Kidney (tissue), 22 donors: ENCODE measurements at places on chromosomes 3 and 15. TPM values are rescaled to one million over a fixed set of nuclear protein-coding genes. Genes with fewer than 3 reads are reported as not detected.

DNA sequence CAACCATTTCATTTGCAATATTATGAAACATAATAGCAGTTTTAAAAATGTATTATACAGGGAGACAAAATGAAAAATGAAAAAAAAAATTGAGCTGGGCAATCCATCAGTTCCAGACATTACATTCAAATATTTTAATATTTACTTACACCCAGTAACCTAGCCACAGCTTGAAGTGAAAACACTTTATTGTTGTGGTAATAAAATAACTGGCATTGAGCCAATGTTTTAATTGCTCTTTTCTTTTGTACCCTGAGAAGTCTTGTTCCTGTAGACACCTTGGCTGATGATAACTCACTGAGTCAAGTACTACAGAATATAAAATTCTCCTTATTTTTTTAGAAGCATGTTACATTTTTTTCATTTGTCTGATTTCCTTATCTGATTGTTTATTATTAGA is 180.6 kb downstream of the ROBO1 start:
- DNase-seq: peak; percentile 7
- no peak overlapping the region for H3K27ac ChIP-seq
- no peaks in the 10 kb centered on the region for H3K4me1 ChIP-seq
- H3K27me3 ChIP-seq: no peaks in the 10 kb centered on the region

DNA sequence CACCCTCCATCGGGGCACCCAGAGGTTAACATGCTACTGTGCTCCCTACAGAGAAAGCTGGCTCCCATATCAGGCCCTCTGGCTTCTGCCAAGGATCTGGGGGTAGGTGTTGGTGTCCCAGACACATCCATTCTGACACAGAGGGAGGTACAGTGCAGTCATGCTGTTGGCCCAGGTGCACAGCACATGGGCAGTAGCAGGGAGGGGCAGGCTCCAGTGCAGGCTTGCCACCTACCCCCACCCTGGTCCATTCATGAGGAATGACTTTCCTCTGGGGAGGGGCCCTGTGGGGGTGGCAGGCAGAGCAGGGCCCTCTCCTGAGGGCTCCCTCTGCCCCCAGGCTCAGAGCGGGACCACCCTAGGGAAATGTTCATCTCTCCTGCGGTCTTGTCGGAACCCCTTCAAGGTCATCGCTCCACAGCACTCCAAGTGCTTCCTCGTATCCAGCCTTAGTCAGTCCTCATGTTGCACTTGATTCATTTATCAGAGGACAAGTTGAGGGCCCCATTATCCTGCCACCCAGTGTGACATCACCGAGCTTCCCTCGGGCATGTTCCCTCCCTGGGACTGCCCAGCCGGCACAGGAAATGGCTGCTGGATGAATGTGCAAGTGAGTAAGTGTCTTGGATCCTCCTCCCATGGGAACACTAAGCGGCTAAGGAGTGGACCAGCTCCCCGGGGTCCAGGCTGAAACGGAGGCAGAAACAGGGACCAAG is 10.0 kb downstream of the DUSP7 start:
- peak; percentile 90 for DNase-seq
- H3K4me3 ChIP-seq: no peak overlapping the region
- H3K36me3 ChIP-seq: peaks cover 17% of the 10 kb centered on the region
- no peak overlapping the region for H3K27ac ChIP-seq
- H3K27me3 ChIP-seq: no peaks in the 10 kb centered on the region

DNA sequence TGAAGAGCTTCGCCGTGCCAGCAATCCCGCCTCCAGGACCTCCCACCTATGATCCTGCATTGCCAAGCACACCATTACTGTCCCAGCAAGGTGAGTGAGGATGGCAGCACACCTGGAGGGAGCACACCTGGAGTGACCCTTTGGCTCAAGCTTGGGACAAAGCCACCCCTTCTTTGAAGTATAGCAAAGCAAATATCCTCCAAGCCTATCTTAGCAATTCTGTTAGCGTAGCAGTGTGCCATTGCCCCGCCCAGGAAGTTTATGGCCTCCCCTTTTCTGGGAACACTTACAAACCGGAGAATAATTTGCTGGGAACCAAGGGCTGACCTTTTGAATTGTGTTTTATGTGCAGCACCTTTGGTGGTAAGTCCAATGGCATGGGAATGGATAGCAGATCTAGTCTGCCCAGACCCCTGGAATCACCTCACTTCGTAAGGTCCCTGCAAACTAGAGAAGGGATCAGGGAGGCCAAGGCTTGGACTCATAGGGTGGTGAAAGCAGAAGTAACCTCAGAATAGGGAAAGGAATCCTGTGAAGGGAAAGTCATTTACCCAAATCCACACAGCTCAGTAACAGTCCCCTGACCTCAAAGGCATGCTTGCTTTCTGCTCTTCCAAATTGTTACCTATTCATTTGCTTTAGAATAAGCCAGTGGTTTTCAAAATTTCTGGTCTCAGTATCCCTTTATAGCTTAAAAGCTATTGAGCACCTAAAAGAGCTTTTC is 70.1 kb downstream of the HCN4 start:
- H3K4me1 ChIP-seq: no peaks in the 10 kb centered on the region
- peaks cover 39% of the 10 kb centered on the region for H3K36me3 ChIP-seq
- H3K27ac ChIP-seq: no peak overlapping the region
- H3K4me3 ChIP-seq: no peak overlapping the region
- no peaks in the 10 kb centered on the region for H3K27me3 ChIP-seq
- DNase-seq: no peak

- H3K27me3 ChIP-seq: no peaks in the 10 kb centered on the region
- H3K36me3 ChIP-seq: no peaks in the 10 kb centered on the region
- DNase-seq: no peak
- peaks cover 39% of the 10 kb centered on the region for H3K4me1 ChIP-seq
- H3K27ac ChIP-seq: no peak overlapping the region
Observed at GRCh38 chr3:4828279-4829030, 150.8 kb upstream of the BHLHE40 start.

DNA sequence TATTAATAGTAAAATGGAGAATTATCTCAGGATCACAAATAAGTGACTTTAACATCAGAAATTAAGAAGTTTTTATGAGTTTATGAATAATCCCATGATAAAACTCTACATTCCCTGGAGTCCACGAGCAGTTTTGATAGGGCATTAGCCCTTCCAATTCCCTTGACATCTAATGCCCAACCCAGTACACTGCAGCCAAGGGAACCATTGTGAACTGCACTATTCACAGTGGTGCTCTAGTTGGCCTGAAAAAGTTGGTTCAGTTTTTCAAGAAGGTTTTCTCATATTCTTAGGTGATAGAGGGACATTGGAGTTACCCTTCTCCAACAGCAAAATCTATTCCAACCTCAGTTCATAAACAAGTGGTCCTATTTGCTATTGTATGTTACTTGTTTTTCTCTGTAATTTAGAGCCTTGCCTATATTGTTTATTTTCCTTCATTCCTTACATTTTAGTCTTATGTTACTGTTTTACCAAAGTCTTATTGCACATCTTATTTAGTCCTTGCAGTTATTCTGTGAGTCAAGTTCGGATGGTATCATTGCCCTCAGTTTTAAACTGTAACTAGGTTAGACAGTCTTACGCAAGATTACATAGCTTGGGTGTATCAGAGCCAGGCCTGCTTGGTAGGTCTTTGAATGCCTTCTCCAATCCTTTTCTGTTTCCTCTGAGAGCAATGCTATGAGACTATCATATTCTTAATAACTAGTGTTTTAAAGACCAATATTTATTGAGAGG is 57.9 kb upstream of the SAMMSON start:
- no peaks in the 10 kb centered on the region for H3K27me3 ChIP-seq
- peaks cover 6% of the 10 kb centered on the region for H3K4me1 ChIP-seq
- H3K27ac ChIP-seq: no peak overlapping the region
- H3K36me3 ChIP-seq: peaks cover 18% of the 10 kb centered on the region
- DNase-seq: no peak

GRCh38 chr3:168292296-168292695 is 196.6 kb upstream of the GOLIM4 start:
- DNase-seq: no peak
- no peak overlapping the region for H3K27ac ChIP-seq
- H3K4me1 ChIP-seq: no peaks in the 10 kb centered on the region

DNA sequence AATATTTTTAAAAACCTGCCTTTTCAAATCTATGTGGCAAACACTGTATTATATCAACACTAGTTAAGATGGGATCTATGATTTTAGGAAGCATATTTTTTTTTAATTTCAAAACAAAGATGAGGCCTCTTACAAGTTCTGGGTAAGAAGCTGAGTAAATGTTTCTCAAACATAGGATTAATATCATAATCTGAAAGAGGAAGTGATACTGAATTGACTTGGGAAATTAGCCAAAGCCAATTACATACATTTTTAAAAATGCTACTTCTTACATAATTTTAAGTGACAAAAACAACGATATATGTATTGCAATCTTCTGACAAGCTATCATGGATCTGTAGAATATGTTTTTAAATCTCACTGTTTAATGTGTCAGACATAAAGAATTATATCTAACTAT is 135.1 kb upstream of the UBP1 start:
- peaks cover 5% of the 10 kb centered on the region for H3K4me1 ChIP-seq
- H3K36me3 ChIP-seq: peaks cover 21% of the 10 kb centered on the region
- no peaks in the 10 kb centered on the region for H3K27me3 ChIP-seq
- no peak for DNase-seq

DNA sequence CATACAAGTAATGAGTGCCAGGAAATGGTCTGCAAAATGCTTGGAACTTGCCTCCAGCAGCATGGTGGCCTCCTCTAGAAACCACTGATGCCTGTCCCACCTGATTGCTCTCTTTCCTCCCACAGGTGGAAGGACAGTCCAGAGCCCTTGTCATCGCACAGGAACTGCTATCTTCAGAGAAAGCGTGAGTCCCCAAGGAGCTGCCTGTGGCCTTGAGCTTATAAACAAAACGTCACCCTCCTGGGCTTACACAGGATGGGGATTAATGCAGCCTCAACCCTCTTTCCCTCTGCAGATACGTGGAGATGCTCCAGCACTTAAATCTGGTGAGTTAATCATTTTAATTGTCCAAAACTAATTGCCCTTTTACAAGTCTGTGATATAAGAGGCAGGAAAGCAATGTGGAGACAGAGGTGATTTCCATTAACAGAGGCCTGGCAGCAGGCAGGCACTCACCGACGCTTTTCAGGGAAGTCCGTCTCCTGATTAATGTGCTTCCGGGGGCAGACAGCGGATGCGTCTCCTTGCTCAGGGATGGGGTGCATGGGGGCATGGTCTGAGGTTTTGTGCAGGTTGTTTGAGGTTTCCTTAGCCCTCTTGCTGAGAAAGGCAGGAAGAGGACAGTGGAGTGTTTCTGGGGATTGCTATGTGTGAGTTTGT is 61.8 kb downstream of the FGD5 start:
- H3K4me1 ChIP-seq: peaks cover 9% of the 10 kb centered on the region
- peaks cover 19% of the 10 kb centered on the region for H3K36me3 ChIP-seq
- no peak overlapping the region for H3K27ac ChIP-seq
- no peak overlapping the region for H3K4me3 ChIP-seq
- H3K27me3 ChIP-seq: no peaks in the 10 kb centered on the region

DNA sequence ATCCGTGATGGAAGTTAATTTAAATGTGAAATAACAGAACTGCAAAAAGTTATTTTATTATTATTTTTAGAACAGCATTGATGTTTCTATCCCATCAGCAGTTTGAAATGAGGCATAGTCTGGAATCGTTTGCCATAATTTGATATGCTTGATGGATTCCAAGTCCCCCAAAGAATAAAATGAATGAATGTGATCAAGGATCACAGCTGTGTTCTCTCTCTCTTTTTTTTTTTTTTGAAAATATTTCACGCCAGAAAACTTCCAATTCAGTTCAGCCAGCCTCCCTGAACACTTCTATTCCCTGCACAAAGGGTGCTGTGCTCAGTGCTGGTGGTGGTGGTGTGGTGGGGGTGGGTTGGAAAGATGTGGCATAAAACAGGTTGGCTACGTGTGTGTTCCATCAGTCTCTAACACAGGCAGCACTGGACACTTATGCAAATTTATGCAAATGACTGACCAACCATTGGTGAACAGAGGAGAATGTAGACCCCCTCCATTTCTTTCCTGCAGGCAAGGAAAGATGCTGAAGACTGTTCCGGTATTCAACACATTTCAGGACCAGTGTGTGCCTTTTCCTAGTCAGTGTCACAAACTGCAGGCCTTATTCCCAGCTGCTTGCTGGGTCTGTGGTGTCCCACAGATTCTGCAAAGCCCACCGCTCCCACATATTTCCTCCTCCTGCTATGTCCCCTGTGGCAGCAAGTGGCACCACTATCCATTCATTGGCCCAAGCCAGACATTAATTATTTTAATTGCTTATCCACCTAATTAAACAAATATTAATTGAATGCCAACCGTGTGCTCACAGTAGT is 10.6 kb downstream of the ARNT2 start:
- no peak overlapping the region for H3K4me3 ChIP-seq
- peaks cover 18% of the 10 kb centered on the region for H3K4me1 ChIP-seq
- no peak for DNase-seq
- H3K27ac ChIP-seq: peak overlapping the region; percentile 9
- H3K36me3 ChIP-seq: no peaks in the 10 kb centered on the region

GRCh38 chr3:130702985-130703384 is 43.6 kb downstream of the PIK3R4 start:
- no peak overlapping the region for H3K4me3 ChIP-seq
- peaks cover 18% of the 10 kb centered on the region for H3K36me3 ChIP-seq
- H3K27me3 ChIP-seq: no peaks in the 10 kb centered on the region
- no peak for DNase-seq
- H3K27ac ChIP-seq: no peak overlapping the region

DNA sequence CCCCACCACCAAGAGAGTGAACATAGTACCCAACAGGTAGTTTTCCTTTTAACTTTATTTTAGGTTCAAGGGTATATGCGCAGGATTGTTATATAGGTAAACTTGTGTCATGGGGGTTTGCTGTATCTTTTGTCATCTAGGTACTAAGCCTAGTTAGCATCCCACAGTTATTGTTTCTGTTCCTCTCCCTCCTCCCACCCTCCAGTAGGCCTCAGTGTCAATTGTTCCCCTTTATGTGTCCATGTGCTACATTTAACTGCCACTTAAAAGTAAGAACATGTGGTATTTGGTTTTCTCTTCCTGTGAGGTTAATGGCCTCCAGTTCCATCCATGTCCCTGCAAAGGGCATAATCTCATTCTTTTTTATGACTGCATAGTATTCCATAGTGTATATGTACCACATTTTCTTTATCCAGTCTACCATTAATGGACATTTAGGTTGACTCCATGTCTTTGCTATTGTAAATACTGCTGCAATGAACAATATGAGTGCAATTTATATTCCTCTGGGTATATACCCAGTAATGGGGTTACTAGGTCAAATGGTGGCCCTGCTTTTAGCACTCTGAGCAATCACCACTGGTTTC is 66.2 kb downstream of the ST3GAL6 start:
- H3K4me3 ChIP-seq: no peak overlapping the region
- no peaks in the 10 kb centered on the region for H3K4me1 ChIP-seq
- H3K27me3 ChIP-seq: no peaks in the 10 kb centered on the region
- no peaks in the 10 kb centered on the region for H3K36me3 ChIP-seq

GRCh38 chr3:52423173-52423572 is 21.7 kb downstream of the SEMA3G start:
- H3K4me3 ChIP-seq: no peak overlapping the region
- H3K27me3 ChIP-seq: no peaks in the 10 kb centered on the region
- H3K36me3 ChIP-seq: no peaks in the 10 kb centered on the region
- H3K27ac ChIP-seq: no peak overlapping the region
- no peak for DNase-seq

SLC35A5 gene
- total RNA-seq: 38.6 TPM

ARNT2 gene
- total RNA-seq: 38.2 TPM

TM4SF18 gene
- total RNA-seq: 19.7 TPM

ITIH3 gene
- 2.3 TPM for total RNA-seq

PEX11A gene
- total RNA-seq: 7.7 TPM

THUMPD3 gene
- 44.1 TPM for total RNA-seq

TRH gene
- not detected for total RNA-seq

SLC28A2 gene
- not detected for total RNA-seq
